ENCODE measurements at places on chromosomes 5 and 9.

DNA sequence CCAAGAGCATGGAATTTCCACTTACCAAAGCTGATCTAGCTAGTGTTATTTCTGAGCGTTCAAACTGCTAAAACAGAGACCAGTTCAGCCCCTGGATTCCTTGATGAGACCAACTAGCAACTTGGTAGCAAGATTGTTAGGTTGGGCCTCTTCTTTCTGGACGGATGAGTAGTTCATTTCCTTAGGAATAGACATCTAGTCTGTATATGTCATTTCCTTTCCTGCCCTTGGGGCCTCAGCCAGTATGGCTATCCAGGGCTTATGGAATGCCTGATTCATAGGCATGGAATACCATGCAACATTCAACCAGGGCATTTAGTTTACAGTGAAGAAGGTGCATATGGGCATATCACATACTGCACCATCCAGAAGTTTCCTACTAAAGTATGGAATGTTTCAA lies 14.5 kb upstream of the LPAR1 start:
- no peak for DNase-seq

- no peak for DNase-seq
These were observed 75.8 kb downstream of the GTF3C4 start for GRCh38 chr9:132745756-132746709.

DNA sequence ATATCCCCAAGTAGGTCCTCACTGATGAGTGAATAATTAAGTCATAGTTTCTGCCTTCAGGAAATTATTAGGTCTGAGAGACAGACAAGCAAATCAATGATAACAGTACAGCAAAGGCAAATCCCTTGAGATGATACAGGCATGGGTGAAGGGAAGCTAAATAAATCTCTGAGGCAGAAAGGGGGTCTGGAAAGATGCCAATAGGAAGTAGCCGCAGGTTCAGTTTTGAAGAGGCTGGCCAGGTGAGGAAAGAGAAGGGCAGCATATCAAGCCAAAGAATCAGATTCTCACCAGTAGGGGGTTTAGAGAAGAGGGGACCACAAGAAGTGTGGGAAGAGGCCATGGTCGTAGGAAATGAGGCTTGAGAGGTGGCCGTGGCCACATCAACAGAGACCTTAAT lies 85.8 kb downstream of the KIAA1958 start:
- no peak for DNase-seq

DNA sequence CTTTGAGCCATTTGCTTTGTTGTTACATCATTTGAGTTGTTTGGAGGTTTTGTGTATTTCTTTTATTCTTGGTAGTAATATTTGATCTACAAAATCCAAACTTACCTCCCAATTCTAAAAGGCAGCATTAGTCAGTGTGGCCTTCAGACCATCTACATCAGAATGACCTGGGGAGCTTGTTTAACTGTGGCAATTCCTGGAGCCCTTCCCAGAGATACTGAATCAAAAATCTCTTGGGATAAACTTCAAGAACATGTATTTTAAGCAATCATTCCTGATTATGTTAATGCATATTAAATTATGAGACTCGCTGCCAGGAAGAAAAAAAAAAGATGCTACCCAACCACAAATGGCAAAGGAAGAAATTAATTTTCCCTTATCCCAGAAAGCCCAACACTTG lies 268.9 kb upstream of the PDE4D start:
- DNase-seq, result no peak

- no peak for DNase-seq
These were observed 190.8 kb downstream of the ELAVL2 start for GRCh38 chr9:23635276-23635675.

GRCh38 chr5:36178524-36178890 lies 26.6 kb downstream of the SKP2 start:
- no peak for DNase-seq

GRCh38 chr5:39640552-39640951 lies 215.8 kb upstream of the DAB2 start:
- no peak for DNase-seq

GRCh38 chr5:178411083-178411482 lies 178.5 kb upstream of the PHYKPL start:
- no peak for DNase-seq

- no peak for DNase-seq
These were observed 100.4 kb downstream of the TRIM36 start for GRCh38 chr5:115069087-115069968.

DNA sequence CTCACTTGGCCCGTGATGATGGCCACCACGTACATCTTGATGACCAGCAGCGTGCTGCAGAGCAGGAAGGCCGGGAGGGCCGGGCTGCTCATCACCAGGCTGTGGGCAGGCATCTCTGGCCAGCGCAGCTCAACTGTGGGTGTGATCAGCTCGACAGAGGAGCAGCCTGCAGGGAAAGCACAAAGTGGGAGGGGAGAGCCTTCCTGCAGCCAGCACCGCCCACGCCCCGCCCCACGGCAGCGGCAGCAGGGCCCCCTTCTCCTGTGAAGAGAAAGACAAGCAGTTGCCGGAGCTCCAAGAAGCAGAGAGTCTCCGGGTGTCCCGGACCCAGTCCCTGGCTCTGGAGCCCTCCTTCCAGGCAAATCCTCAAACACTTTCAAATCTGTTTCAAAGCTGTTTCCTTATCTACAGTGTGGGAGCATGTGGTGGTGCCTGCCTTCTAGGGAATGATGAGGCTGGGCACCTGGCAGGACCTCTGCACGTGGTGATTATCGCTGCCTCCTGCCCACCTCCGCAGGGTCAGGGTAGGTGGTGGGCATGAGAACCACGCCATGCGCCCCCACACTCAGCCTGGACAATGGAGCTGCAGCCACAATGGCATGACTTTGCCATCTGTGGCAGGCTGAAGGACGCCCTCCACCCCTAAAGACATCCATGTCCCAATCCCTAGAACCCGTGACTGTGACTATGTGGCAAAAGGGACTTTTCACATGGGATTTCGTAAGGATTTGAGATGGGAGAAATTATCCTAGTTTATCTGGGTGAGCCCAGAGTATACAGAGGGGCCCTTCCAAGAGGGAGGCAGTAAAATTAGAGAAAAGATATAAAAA lies at the start of gene PTGES:
PTGES (minus strand) TSS at position 143 of the 830 bp plus-strand sequence; CDS start at position 113, 30 bp downstream.
- DNase-seq, result no peak

GRCh38 chr5:53265043-53265442 lies 155.5 kb upstream of the MOCS2 start:
- DNase-seq, result no peak

DNA sequence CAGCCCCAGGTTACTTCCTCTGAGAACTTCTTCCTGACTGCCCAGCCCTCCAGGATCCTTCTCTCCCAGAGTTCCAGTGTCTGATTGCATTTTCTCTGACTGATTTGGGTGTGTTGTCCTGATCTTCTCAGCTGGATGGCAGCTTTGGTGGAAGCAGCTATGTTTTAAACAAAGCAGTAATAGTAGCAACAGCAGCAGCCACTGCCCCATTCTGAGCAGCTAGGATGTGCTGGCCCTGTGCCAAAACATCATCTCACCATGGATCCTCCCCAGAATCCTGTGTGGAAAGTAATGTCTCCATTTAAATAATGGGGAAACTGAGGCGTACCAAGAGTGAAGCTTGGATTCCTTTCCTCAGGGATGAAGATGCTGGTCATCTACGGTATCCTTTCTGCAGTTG lies 46.4 kb upstream of the PSD2 start:
- no peak for DNase-seq

GRCh38 chr9:115036691-115037090 lies 81.3 kb downstream of the TNC start:
- DNase-seq, result no peak

DNA sequence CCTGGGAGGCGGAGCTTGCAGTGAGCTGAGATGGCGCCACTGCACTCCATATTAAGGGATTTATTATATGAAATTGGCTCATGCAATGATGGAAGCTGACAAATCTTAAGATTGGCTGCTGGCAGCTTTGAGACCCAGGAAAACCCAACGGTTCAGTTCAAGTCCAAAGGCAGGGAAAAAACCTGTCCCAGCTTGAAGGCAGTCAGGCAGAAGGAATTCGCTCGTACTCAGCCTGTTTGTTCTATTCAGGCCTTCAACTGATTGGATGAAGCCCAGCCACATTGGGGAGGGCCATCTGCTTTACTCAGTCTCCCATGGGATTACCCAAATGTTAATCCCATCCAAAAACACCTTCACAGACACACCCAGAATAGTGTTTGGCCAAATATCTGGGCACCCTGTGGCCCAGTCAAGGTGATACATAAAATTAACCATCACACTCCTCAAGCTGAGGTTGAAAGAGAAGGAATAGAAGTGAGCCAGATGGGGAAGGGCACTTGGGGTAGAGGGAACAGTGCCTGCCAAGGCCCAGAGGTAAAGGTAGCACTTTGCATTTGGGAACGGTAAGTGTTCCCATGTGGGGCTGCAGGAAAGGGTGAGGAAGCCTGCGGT lies 8.5 kb upstream of the ORM1 start:
- no peak for DNase-seq

- no peak for DNase-seq
These were observed 12.9 kb downstream of the TJP2 start for GRCh38 chr9:69186841-69187611.

DNA sequence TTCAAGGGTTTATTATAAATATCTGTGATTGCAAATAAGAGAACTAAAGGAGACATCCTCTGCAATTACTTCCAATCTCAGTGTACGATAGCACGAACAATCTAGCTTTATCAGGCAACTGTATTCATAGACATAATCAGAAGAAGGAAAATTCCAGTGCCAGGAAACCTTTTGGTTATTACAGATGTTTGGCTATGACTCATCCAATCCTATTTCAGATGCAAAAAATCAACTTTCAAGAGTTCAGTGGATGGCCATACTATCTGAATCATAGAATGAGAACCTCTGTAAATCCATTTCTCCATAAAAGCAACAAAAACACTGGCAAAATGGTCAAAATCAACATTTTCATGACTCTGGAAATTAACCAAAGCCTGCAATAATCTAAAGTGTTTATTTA lies 37.9 kb downstream of the GAS1 start:
- no peak for DNase-seq

GRCh38 chr5:116709082-116709481 lies 134.5 kb upstream of the SEMA6A start:
- no peak for DNase-seq

GRCh38 chr5:56384186-56384585 lies 151.1 kb upstream of the ANKRD55 start:
- DNase-seq, result no peak

DNA sequence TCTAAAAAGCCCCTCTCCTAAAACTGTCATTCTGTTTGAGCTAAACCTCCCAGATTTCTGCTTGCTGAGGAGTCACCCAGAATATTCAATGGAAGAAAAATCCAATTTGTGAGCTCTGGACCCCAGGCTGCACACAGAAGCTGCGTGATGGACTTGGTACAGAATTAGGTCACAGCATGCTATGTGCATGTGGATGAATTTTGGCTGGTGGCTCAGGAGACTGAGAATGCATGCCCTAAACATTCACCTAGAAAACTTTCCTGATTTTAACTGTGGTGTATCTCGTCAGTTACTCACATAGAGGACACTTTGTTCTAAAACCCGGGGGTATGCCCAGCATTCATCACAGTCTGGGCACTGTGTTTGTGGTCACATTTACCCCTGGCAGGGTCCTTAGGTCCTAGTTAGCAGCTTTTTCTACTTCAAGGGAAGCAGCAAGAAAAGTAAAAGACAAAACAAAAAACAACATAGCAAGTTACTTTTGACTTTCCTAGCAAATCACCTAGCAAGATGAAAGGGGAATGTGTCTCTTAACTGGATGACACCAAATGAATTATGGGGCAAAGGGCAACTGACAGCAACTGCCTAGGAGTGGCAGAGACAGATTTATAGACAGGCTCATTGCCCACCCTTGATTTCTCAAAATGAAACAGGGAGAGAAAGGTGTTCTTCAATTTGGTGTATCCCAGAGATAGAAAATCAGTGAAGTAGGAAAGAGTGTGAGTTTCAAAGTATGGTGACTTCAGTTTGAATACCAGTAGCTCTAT lies 8.3 kb upstream of the SHROOM1 start:
- no peak for DNase-seq

DNA sequence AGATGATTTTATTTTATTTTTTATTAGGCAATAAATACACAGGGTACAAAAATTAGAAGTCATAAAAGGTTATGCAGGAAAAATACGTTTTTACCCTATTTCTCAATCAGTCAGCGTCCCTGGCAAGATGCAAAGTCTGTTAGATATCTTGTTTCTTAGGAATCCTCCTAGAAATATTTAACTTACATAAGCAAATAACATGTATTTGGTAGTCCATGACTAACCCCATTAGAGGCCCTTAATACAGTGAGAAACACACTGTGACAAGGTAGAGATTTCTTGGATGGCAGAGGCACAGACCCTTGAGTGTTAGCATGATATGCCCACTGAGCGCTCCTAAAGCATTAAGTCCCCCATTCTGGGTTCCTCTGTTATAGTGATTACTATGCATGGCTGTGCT lies 121.2 kb upstream of the ADAMTSL1 start:
- no peak for DNase-seq

- no peak for DNase-seq
These were observed 267.9 kb upstream of the PDE4D start for GRCh38 chr5:60161340-60161934.

DNA sequence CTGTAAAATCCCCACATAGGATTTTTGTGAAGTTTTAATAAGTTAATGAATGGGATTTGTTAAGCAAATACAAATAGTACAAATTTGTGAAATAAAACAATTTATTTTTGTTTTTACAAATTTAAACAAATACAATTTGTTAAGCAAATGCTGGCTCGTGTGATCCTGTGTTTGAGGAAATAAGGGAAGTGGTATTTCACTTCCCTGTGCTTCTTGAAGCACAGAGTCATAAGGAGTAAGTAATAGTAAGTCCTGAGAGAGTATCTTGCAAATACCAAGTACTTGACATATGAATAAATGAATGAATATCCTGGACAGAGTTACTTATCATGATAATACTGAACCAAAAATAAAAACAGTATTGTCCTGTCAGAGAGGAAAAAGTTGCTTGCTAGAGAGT lies 9.1 kb downstream of the SMIM3 start:
- DNase-seq, result no peak

DNA sequence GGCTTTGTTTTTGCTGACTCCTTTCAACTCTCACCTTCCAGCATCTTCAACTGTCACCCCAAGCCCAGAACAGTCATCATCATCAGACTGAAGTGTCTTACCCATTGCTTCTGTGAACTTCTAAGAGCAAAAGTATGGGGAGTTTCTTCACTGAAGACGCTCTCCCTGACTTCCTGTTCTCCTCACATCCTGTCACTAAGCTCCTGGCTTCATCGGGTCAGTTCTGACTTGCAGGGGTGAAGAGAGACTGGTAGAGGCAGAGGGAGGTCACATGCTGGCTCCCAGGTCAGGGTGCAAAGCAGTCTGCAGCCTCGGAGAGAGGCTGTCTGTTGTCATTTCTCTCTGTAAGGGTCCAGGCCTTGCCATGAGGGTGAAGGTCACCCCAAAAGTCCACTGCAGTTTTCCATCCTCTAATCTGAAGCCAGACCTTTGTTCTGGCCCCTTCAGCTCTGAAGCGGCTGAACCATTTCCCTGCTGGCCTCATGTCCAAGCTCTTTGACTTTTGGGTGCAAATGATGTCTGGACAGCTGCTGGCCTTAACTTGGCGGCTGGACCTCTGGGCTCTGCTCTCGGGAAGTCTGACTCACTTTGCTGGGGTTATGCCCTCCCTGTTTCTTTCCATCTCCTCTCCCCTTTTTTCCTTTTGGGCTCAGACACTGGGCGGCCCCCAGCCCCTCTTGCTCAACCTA lies 305.0 kb downstream of the RAB3C start:
- DNase-seq, result no peak

- DNase-seq, result no peak
These were observed 59.2 kb downstream of the NSUN2 start for GRCh38 chr5:6573651-6574101.

Data from T-helper 17 cell (primary cell).